ENCODE measurements at places on chromosomes 2 and 18.
A peak's percentile ranks its signal among the peaks of the same experiment; 100 is the strongest.

DNA sequence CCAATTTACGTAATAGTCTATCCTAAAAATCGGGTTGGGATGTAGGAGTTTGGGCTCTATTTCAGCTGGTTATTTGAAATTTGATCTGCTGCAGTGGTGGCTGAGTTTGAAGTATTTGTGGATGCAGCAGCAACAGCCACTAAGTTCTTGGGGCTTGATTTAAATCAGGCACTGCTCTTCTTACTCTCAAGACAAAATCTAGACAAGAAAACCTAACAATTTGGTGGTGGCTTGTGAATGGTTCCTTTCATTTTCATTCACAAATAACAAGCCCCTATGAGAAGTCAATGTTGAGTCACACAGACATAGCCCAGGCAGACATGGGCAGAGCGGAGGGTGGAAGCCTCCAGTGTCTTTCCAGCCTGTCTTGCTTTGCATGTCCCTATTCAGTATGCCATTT is 199.3 kb downstream of the LTBP1 start:
- DNase-seq = no peak

- no peak for DNase-seq
Measured at GRCh38 chr2:5093056-5093455, 599.1 kb upstream of the SOX11 start.

DNA sequence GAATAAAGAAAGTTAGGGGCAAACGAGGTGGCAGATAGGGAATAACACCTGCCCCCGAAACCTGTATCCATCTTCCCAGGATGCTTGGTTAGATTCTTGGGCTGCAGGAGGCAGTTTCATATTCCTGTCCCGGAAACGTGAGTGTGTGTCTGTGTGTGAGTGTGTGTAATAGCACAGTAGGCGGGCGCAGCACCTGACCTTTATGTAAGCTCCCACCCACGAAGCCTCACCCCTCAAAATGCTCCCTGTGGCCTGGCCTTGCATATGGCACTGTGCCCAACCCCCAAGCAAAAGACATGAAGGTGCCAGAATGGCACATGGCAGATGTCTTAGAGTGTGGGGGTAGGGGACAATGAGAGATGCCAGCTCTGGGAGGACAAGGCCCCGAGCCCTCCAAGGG is 48.9 kb downstream of the EFR3B start:
- DNase-seq = no peak

- no peak for DNase-seq
Measured at GRCh38 chr2:75303227-75303626, 103.9 kb upstream of the TACR1 start.

- DNase-seq = no peak
Measured at GRCh38 chr2:18721038-18721922, 131.9 kb upstream of the NT5C1B start.

GRCh38 chr18:37544217-37544616 is 21.4 kb downstream of the CELF4 start:
- no peak for DNase-seq

DNA sequence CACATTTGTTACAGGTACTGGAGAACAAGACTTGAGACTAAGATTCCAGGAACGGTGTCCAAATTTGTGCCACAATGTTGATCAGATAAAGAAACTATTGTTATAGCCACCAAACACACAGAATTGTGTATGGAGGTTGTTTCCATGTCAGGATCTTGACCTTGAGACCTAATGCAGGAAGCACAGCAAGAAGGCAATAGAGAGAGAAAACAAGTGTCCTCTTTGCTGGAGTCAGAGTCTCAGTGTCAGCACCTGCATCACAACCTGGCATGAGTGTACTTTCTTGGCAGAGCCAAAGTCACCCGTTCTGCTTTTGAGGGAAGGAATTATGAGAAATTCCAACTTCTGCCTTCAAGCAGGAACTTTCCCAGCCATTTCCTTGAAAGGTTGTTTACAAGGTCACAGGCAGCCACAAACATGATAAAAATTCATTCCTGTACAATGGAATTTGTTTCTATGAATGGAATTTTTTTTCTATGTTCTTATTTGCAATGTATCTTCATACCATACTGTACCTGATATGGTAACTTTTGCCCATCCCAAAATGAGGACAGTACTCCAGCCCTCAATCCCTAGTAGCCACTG is 118.4 kb downstream of the PKP4 start:
- no peak for DNase-seq

- no peak for DNase-seq
Measured at GRCh38 chr18:43578706-43579105, 301.4 kb upstream of the SYT4 start.

DNA sequence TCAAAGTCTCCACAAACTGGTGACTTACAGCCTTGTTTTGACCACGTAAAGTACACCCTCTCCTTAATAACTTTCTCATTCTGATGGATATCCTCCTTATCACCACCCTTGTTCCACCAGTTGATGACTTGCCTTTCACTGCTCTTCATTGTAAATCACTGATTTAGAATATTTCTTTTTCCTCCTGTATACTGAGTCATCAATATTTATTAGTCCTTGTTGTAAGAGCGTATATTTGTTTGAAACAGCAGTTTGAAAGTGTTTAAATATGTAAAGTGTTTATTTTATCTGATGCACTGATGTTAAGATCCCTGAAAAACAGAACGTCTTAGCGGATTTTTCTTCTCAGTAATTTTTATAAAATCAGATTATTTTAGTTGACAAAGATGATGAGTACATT is 34.2 kb upstream of the DYSF start:
- DNase-seq = peak; percentile 25

GRCh38 chr2:27988718-27989117 is 98.2 kb downstream of the BABAM2 start:
- DNase-seq = no peak

DNA sequence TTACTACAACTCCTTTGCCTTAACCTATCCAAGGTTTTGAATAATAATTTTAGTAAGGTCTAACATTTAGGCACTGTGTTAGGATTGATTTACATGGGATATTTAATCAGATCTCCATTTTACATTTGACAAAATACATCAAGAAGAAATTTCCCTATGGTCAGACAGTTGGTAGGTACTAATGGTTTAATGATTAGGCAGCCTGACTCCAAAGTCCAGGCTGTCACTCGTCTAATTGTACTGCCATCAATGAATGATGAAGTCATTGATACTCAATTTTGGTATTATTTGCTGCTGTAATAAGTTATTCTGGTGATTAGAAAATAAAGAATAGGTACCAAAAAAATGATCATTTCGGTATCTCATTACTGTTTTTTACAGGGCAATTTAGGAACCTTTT is 14.1 kb downstream of the BBS5 start:
- DNase-seq = no peak

- no peak for DNase-seq
Measured at GRCh38 chr2:160076914-160077313, 14.5 kb upstream of the PLA2R1 start.

DNA sequence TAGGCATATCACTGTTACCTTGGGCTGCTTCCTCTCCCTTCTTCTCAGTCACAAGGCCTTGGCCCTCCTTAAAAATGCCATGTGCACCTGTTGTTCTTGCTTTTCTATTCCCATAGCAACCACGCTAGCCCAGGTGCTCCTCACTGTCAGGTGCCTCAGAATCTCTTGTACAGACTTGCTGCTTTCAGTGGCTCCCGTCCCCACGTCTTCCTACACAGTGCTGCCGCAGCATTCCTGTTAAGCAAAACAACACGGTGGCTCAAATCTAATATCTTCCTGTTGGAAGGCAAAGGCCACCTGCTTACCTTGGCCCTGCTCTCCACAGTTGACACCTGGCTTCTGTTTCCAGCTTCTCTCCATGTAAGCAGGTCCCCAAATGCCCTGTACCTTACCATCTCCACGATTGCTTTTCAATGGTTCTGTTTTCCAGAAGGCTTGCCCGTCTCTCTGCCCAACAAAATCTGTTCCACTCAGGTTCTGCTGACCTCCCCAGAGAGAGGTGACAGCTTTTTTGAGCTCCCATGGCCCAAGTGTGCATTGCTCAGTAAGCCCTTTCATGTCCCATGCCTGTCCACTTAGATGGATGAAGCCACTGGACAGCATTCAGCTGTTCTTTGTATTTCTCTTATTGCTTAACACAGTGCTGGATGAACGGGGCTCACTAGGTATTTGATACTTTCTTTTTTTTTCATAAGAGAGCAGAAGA is 240.4 kb downstream of the PRKCE start:
- no peak for DNase-seq

DNA sequence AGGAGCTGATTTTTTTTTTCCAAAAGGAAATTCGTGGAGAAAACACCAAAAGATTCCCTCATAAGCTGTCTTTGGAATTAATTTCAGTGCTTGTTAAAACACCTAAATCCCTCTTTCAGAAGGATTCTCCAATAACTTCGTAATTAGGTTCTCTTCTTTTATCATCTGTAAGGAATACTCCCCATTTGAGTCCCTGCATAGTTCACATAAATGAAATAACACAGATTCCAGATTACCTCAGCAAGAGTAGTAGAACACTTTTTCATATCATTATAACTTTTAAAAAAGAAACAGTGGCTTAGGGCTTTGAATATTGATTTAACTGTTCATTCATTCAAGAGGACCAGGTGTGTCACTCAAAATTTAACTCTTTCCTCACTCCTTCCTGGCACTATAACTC is 55.5 kb downstream of the ARHGAP28 start:
- no peak for DNase-seq

DNA sequence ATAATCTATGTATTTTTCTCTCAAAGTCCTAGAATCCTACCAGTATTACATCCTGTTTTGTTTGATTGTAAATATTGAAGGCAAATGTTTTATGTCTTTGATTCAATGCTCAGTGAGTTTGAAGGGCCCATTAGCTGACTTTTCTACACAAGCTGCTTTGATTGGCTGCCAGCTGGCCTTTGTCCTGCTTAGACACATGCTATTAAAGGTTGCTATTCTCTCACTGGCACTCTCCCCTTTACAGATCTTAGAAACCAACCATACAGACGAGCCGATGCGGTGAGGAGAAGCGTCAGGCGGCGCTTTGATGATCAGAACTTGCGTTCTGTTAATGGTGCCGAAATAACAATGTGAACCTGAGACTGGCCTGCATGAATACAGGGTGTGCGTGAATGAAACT is 69.7 kb downstream of the PRPF40A start:
- DNase-seq = no peak

- DNase-seq = no peak
Measured at GRCh38 chr2:229869226-229869625, 52.6 kb downstream of the TRIP12 start.

DNA sequence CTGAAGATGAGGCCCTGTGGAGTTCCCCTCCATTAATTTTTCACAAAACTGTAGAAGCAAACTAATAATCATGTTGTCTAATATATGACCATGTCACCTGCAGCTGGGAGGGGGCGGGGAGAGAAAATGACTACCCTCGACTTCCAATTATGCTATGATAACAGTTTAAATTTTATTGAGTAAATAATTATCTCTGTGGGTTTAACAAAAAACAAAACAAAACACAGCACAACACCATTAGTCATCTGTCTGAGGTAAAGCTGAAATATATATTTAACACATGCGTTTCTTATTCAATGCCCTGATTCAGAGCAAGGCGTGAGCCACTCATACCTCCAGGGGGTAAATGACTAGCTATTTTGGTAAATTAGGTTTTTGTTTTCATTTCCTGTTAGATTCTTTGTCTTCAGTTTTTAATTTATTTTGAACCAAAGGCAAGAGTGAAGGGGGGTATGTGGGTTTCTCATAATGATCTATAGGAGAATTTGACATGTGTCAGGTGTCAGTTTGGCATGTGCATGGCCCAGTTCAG is 77.4 kb upstream of the ZCCHC2 start:
- no peak for DNase-seq

- DNase-seq = no peak
Measured at GRCh38 chr18:12993439-12993838, 2.3 kb downstream of the CEP192 start.

- DNase-seq = no peak
Measured at GRCh38 chr2:127089478-127090235, 17.3 kb downstream of the BIN1 start.

GRCh38 chr2:27681841-27682240 is 18.2 kb downstream of the SLC4A1AP start:
- DNase-seq = no peak

DNA sequence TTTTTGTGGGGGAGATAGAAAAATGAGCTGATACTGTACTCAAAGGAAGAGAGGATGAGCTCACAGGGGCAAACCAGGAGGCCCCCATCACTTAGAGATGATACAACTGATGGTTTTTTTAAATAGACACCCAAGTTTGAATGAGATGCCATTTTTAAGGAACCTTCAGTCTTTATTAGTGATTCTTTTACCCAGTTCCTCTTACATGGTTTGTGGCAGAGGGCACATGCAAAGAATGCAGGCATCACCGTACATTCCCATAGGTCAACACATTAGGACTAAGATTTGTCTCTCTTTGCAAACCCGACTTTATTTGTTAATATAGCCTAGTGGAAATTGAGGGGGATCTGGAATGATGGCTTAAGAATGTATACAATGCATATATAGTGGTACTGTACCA is 250.9 kb downstream of the ASXL3 start:
- no peak for DNase-seq

DNA sequence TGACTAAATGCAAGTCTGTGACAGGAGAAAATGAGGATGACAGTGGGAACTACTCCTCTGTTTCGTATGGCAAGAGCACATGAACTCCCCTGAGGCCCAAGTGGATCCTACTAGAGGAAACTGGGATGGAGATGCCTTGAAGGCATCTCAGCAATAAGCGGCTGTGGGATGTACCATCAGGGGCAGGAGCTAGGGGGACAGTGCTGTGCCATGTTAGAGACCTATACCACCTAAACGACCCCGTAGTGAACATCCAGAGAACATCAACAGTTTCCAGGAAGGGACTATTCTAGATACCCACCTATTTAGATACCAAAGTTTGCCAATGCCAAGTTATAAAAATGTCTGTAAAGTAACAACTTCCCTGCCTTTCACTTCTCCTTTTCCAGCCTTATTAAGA is 860.8 kb upstream of the ACVR2A start:
- no peak for DNase-seq

GRCh38 chr2:68336192-68336591 is 16.4 kb upstream of the CNRIP1 start:
- DNase-seq = no peak

DNA sequence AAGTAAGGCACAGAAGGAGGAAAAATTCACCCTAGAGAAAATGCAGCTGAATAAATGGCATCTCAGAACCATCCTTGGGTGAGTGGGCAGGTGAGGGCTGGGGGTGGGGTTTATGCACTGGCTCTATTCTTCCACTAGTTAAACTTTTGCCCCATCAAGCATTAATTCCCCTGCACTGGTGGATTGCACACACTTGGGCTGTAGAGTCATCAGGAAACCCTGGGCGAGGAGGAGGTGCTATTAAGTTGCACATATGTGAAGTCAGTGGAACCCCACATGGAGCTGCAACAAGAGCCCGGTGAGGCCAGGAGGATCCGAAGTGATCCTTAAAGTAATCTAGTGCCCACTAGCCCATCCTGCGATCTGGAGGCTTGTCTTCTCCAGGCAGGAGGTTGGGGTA is 6.8 kb upstream of the DNAJB2 start:
- no peak for DNase-seq

- DNase-seq = no peak
Measured at GRCh38 chr2:172340394-172340793, 87.0 kb upstream of the ITGA6 start.

DNA sequence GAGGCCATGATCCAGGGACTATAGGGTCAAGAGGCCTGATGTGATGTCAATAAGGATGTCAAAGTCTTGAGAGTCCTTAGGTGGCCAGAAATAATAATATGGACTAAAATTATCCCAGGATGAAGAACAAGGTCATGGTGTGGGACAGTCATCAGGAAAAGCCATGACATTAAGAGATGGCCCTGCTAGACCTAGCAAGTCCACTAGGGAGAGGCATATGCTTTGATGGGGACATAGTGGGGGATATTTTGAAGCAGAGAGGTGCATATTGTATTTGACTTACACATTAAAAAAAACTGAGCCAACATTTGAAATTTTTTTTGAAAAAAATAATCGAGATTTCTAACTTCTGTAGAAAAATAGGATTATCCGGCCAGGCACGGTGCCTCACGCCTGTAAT is 53.3 kb upstream of the CXCR4 start:
- DNase-seq = no peak
